Tibial nerve (tissue), 4 donors: ENCODE measurements at places on chromosomes 11 and 22. TPM values are rescaled to one million over a fixed set of nuclear protein-coding genes. Genes with fewer than 3 reads are reported as not detected.

The MFNG gene
- total RNA-seq: 24.9 TPM

The TBX1 gene
- 3.5 TPM for total RNA-seq

The NCR3LG1 gene
- total RNA-seq: 2.2 TPM

The NF2 gene
- 29.7 TPM for total RNA-seq

The ZNF70 gene
- 7.4 TPM for total RNA-seq

The FAM181B gene
- 2.5 TPM for total RNA-seq

The STIP1 gene
- total RNA-seq: 109 TPM

The P2RX6 gene
- total RNA-seq: 0.66 TPM

The CRY2 gene
- 60.1 TPM for total RNA-seq

The VPREB1 gene
- not detected for total RNA-seq

The GNAZ gene
- 19.2 TPM for total RNA-seq
